Naive B cell (primary cell): ENCODE measurements at places on chromosomes 12 and 14. TPM values are rescaled to one million over a fixed set of nuclear protein-coding genes. Genes with fewer than 3 reads are reported as not detected.

NAA25 gene
- polyA plus RNA-seq: 16.8 TPM

EIF2B2 gene
- polyA plus RNA-seq: 24.3 TPM

CFAP54 gene
- polyA plus RNA-seq: not detected

CEBPE gene
- 0.32 TPM for polyA plus RNA-seq

ABCC9 gene
- polyA plus RNA-seq: not detected

GPR84 gene
- not detected for polyA plus RNA-seq

PCNX4 gene
- polyA plus RNA-seq: 14.5 TPM

- DNase-seq: no peak
Observed at GRCh38 chr14:55800156-55800785, 220.3 kb downstream of the KTN1 start.

GRCh38 chr12:6613015-6613775 is 6.0 kb upstream of the CHD4 start:
- DNase-seq: no peak

DNA sequence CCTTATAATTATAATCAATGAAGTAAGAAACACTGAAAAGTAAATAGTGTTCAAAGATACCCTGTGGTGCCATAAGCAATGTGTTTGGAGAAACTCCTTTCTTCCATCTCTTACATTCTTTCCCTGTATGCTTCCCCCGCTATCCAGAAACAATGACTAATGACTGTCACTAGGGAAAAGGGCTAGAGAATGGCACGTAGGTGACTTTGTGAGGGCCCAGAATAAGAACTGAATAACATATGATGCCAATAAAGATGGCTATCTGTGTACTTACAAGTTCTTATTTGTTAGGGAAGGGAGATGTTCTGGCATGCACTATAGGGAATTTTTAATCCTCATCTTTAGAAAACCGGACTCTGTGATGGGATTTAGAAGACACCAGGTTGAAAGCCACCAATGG is 4.7 kb upstream of the KRT7 start:
- no peak for DNase-seq

DNA sequence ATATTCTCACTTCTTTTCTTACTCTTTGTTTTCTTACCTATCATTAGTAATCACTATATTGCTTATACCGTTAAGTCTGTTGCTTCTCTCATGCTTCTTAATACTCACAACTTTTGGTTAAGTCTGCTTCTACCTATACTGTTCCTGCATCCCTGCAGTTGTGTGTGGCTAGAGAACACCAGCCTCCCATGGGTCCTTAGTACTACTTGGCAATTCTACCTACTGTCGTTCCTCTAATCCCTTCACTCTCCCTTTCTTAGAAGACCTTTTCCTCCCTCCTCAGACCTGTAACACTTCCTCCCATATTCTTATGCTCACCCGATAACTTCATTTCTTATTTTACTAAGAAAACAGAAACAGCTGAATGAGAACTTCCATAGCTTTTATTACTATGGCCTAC is 29.3 kb downstream of the CNOT2 start:
- no peak for DNase-seq

DNA sequence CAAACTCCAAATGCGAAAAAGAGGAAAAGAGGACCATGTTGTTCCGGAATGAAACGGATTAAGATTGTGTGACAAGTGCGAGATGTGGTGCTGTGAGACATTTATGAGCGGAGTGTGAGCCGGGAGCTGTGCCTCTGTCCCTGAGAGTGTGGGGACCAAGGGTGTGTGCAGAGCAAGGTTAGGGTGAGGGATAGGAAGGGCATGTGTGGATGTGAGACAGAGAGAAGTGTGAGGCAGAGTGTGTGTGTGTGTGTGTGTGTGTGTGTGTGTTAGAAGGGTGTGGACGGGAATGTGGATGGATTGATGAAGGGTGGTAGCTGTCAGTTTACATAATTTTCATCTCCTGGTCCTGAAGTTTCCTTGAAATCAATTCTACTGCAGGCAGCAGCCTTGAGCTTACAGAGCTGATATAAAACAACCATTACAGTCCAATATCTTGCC is 4.3 kb upstream of the OTX2 start:
- DNase-seq: no peak

GRCh38 chr14:72787841-72788240 is 106.1 kb downstream of the DPF3 start:
- no peak for DNase-seq

- DNase-seq: no peak
Observed at GRCh38 chr12:71475280-71475679, 35.7 kb downstream of the LGR5 start.

GRCh38 chr14:105149146-105149781 is 19.3 kb downstream of the JAG2 start:
- no peak for DNase-seq

GRCh38 chr14:32078023-32078857 is 1.1 kb downstream of the ARHGAP5 start:
- peak; percentile 21 for DNase-seq

- DNase-seq: no peak
Observed at GRCh38 chr12:66132408-66132807, 1.9 kb upstream of the LLPH start.

- DNase-seq: no peak
Observed at GRCh38 chr14:61694039-61694438, 1.3 kb upstream of the HIF1A start.

GRCh38 chr14:74720526-74720925 is 7.6 kb downstream of the FCF1 start:
- DNase-seq: no peak

- DNase-seq: no peak
Observed at GRCh38 chr12:77160931-77161330, 95.6 kb upstream of the E2F7 start.

DNA sequence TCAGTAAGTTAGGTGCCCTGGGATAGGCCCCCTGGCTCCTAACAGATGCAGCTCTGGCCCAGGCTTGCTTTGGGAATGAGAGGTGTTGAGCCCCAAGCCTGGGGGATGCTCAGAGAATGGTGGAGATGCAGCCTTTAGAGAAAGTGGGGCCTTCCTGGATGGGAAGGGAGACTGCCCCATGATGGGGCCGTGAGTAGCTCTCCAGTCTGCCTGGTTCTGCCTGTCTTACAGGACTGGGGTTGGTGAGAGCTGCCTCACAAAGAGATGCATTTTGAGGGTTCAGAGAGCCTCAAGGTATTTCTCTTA is 523 bp upstream of the VRTN start:
- DNase-seq: no peak

GRCh38 chr14:95645389-95645996 is 40.7 kb upstream of the TCL1B start:
- DNase-seq: no peak

GRCh38 chr12:108640802-108641445 is 7.2 kb upstream of the SELPLG start:
- DNase-seq: no peak

DNA sequence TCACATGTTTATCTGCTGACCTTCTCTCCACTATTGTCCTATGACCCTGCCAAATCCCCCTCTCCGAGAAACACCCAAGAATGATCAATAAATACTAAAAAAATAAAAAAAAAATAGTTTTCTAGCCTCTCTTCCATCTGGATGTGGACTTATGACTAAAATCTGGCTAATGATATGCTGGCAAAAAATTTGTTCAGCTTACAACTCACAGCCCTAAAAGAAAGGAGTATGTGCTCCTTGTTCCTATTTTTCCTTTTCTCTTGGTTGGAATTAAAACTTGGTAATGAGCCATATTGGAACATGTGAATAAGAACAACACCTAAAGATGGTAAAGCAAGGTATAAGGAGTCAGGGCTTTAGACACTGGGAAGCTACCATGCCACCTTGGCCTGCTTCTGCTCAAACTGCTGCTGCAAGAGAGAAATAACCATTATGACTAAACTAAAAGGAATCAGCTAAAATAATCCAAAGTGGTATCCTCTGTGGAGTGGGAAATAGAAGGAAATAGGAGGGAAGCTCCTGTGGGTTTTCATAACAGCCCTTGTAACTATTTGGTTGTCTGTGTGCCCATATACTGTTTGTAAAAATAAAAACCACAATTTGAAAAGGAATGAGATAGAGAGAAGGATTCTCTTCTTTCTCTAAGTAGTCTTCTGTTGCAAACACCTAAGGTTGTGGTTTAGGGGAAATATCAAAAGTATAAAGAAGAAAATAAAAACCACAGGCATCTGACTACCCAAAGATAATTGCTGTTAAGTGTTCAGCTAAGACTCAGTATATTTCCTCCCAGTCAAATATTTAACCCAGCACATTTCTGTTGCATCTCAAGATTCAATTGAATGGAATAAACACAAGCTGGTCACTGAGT is 53.8 kb downstream of the SDR9C7 start:
- no peak for DNase-seq

GRCh38 chr12:12837025-12837812 is 24.1 kb downstream of the DDX47 start:
- DNase-seq: peak; percentile 25

DNA sequence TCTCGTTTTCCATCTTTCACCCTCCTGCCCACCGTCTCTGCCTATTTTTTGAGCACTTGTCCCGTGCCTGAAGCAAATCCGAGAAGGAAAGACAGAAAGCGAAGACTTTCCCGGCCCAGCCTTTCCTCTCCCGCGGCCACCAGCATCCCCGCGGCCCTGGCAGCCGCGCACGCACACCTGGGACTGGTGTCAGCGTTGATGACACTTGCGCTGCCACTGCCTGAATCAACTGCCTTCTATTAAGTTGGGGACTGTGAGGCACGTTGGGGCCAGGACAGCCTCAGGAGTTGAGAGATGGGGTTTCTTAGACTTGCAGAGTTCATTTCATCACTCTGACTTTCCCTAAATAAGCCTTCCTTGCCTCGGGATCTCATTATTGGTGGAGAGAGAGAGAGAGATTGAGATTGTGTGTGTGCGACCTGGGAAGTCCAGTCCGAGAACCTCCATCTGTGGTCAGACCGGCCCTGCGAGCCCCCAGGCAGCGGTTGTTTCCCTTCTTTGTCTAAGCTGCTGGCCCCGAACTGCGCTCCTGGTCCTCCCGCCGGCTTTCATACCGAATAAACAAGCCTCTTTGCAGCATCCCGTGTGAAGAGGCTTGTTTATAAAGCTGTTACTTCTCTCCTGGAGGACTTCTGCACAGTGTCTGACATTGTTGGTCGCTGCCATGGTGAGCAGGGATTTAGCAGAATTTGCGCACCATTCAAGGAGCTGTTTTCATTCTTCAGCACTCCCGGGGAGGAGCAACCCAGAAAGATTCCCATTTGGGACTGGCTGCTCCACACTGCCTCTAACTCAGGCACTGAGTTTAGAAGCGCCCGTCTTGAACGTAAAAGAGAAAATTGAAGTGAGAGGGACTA is 1.5 kb downstream of the PDZRN4 start:
- DNase-seq: no peak

DNA sequence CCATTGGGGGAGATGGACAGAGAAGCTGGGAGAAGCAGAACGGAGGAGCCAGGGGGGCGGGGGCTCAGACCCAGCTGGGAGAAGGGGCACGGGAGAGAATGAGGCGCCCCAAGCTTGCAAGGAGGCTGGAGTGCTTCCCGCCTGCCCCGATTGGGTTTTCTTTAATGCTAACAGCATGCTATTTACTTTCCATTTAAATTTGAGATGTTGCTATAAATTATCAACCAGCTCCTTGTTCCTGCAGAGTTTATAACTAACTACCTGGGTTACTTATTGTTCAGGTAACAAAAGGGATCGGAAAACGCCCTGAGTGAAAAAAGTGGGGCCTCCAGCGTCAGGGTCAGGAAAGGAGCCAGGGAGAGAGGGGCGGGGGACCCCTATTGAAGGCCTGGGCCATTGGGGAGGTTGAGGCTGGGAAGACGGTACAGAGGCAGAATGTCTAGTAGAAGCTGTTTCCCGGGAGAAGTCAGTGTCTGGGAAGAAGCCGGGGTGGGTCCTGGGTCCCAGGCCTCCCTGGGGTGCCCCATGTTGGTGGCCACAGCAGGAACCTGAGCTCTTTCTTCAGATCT is 2.5 kb downstream of the HNF1A start:
- DNase-seq: no peak
